ENCODE measurements at places on chromosomes 2 and 18. TPM values are rescaled to one million over a fixed set of nuclear protein-coding genes. Genes with fewer than 3 reads are reported as not detected.

DNA sequence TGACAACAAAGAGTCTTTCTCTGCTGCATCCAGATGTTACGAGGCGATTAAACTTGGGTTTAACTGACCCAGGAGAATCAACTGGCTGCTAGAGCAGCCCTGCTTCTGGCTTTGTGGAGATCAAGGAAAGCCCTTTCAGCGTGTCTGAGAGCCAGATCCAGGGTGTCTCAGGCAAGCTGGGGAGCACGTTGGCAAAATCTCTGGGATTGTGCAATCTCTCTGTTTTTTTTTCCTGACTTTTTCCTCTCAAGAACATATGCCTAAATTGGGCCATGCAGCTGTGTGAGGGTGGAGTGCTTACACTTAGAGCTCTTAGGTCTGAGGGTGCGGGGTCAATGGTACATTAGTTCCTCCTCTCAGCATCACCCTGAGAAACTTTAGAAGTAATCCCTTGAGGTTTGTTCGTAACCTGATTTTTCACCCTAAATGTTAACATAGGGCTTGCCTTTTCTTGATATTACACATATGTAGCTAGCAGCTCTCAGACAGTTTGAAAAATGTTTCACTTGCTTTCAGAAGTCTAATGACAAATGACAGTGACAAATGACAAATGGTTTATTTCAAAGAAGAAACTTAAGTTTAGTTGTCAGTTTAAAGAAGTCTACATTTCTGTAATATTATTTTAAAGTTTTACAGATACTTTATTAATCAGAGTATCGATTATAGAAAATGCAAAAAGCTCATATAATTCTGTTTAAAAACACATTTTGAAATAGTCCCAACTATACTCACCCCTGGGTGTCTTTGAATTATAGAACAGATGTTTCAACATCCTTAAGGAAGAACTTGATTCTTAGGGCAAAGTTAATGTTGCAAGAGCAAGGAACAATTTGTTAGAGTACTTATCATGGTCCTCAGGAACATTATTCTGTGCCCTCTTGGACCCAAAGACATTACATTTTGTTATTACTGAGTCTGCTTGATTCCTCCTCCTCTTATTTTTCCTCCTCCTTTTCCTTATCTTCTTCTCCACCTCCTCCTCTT, 38.4 kb upstream of the ZSWIM2 start:
- DNase-seq: peak; percentile 16

- no peak for DNase-seq
These were observed 57.8 kb upstream of the SNTG2 start for GRCh38 chr2:892892-893291.

GRCh38 chr18:59957957-59958356, 58.2 kb downstream of the PMAIP1 start:
- DNase-seq: no peak

GRCh38 chr2:79259959-79260358, 100.4 kb upstream of the REG3A start:
- no peak for DNase-seq

DNA sequence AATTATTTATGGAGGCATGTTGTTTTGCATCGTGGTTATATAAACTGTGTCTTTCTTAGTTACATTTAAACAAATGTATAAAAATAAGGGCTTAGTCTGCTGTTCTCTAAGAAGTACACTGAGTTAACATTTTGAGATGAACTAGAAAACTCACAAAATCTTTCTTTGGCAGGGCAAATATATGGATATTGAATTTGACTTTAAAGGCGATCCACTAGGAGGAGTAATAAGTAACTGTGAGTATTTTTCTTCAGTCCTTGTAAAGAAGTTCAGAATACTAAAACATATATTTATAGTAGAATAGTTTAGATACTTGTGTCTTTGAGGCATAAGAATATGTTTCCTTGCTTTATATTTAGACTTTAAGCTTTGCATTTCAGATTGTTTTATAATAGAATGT, 104.8 kb downstream of the MYO1B start:
- no peak for DNase-seq

DNA sequence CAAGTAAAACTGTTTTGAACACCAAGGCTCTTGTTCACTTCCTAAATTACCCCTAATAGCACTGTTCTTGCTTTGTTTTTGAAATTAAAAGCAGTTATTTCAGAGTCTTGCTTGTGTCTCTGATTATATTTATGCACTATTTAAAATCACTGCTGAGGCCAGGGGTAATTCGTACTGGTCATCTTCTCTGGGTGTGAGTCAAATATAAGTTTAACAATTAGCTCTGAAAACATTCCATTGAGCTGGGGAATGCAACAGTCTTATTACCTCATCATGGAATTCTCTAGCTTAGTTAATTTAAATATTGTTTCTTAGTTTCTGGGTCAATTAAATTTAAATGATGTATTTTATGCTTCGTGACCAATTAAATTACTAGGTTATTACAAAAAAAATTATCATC, 135.0 kb downstream of the MEIS1 start:
- no peak for DNase-seq

DNA sequence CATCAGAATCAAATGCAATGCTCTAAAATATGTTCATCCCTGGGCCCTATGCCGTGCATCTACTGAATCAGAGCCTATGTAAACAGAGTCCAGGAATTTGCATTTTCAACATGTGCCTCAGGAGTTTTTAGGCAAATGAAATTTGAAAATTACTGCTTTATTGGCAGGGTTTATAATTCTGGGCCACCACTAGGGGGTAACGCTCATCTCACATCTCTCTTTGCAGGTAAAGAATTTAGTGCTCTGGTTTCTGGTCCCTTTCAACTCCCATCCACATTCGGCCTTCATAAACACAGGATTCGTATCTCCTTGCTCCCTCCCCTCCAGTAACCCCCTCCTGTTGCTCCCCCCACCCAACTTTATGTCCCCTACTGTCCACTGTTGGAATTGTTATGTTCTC, 49.3 kb downstream of the LYPD6B start:
- no peak for DNase-seq

- DNase-seq: no peak
These were observed 21.2 kb downstream of the CYP26B1 start for GRCh38 chr2:72126186-72127100.

GRCh38 chr2:233082222-233082930, 22.2 kb downstream of the INPP5D start:
- DNase-seq: no peak

GRCh38 chr2:219254590-219255201, 978 bp upstream of the TUBA4A start:
- DNase-seq: no peak

GRCh38 chr18:11802586-11802985, 48.6 kb upstream of the CHMP1B start:
- DNase-seq: no peak

GRCh38 chr2:223797811-223798721, 39.3 kb downstream of the AP1S3 start:
- DNase-seq: peak; percentile 39

- no peak for DNase-seq
These were observed 167.2 kb upstream of the REV1 start for GRCh38 chr2:99656994-99657393.

DNA sequence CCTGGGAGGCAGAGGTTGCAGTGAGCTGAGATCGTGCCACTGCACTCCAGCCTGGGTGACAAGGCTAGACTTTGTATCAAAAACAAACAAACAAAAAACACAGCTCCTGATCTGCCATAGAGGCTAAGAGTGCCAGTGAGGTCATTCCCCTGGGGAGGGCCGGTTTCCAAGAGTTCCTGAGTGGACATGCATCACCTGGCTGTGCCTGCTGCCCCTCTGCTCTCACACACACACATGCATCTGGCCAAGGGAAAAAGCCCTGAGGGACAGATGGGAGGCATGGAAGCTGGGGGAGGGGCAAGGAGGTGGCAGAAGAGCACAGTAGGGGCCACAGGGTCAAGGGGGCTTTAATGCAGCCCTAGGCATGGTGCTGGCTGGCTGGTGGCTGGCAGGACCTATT, 60.4 kb downstream of the ZBTB7C start:
- DNase-seq: no peak

DNA sequence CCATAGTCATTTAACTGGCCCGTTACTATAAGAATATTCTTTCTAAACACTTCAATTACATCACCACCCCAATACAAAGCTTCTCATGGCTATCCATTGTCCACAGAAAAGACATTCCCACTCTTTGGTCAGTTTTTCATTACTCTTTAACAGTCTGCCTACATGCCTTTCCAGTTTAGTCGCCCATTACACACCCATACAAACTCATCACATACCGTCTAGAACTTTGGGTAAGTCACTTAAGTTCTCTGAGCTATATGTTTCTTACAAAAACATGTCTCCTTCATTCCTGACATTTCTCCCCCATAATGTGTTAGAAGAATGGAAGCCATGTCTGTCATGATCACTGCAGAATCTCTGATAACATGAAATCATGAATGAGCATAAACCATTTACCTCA, 108.2 kb upstream of the STK17B start:
- DNase-seq: no peak

DNA sequence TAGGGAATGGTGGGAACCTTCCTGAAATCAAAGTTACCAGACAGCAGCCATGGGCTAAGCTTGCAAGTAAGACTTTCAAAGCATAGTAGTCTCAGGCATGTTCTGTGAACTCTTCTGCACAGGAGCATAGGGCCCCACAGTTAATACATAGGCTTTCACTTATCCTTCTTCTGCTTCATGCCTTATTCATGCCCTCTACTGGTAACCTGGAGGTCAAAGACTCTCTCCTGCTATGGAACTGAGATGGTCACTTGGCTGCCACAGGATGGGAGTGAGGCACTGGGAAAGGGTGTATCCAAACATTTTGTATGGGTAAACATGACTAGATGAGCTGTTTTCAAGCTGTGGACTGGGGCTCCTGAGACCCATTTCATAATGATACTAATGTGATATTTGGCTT, 49.1 kb upstream of the ZNF638 start:
- DNase-seq: no peak

- DNase-seq: peak; percentile 26
These were observed 852 bp upstream of the KCNH7 start for GRCh38 chr2:162839419-162839818.

DNA sequence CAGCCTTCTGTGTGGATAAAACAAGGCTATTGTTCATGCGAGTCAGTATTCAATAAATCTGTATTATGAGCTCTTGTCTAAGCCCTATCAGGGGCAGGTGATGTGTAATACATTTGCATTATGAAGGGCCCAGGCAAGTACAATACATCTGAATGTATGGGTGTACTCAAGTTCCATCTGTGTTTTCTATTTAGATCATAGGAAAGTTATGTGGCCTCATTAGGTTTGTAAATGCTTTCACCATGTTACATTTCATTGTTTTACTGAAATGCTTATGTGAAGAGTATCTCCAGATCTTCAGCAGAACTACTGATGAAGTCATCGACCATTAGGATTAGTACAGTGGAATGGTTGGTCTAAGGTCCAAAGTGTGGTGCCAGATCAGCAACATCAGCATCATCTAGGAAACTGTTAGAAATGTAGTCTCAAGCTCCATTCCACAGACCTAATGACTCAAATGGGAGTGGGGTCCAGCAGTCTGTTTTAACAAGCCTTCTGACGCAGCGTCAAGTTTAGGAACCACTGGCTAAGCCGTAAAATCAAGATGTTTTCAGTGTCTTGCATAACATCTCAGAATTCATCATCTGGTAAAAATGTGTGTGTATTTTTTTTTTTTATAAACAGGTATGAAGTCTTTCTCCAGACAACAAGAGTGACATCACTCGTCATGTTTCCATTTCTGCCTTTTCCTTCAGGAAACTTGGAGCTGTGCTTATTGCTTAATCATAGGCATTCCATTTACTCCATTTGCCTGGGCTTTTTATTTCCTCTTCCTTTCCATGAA, 80.5 kb downstream of the LYPD6 start:
- DNase-seq: no peak

- peak; percentile 90 for DNase-seq
These were observed 57.9 kb downstream of the SNORC start for GRCh38 chr2:232927793-232928550.

DNA sequence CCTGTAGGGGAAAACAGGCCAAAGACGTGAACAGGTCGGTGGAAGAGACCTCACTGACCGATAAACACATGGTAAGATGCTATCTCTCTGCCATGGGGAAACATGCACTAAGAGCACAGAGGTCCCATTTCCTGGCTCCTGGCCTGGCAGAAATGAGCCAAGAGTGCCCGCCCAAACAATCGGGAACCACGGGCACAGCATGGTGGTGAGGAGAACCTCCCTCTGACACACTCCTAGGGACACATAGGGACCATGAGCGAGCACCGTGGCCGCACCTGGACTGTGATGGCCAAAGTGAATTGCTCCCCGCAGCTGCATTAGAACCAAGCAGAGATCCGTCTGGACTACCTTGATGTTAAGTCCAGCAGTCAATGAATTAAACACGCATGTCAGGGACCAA, 11.1 kb downstream of the HS6ST1 start:
- DNase-seq: no peak

DNA sequence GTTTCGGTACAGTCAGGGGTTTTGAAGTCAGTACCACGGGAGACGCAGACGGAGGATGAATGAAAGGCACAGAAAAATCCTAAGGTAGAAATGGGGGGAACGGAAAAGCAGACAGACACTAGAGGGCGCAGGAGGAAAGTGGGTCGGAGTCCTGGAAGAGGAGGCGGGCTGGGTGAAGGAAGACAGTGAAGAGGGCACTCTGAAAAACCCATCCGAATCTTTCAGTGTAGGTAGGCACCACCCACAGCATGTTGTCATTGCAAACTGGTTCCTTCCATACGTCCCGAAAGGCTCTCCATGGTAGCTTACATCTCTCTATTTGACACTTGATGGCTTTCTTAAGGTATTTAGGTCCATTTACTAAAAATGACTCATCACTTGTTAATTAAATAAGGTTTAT, 18.5 kb upstream of the ZNF236 start:
- peak; percentile 72 for DNase-seq

GRCh38 chr2:73134471-73134870, 21.7 kb upstream of the RAB11FIP5 start:
- no peak for DNase-seq

DNA sequence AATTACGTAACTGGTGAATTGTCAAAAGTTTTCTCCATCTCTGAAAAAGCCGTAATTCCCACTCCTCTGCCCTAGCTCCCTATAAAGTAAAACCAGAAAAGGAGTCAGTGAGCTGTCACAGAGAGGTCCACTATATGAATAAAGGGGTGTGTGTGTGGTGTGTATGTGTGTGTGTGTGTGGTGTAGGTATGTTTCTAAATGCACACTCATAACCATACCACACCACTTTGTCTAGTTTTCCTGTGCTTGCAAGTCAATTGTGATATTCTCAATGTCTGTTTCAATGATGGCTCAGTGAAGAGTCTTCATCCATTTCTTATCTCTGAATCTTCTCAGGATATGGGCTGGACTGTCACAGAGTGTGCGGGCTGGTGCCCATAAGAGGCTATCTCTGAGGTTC, 54.8 kb upstream of the CCDC68 start:
- no peak for DNase-seq

NR4A2 gene
- total RNA-seq: 0.56 TPM

RGPD4 gene
- total RNA-seq: 0.06 TPM

GPR155 gene
- 0.37 TPM for total RNA-seq

SMC6 gene
- total RNA-seq: 38.2 TPM

CD8A gene
- total RNA-seq: 0.34 TPM

EPB41L3 gene
- total RNA-seq: 1.7 TPM

STAM2 gene
- 11.4 TPM for total RNA-seq

MSGN1 gene
- total RNA-seq: not detected

CYRIA gene
- total RNA-seq: 1.0 TPM

IL36B gene
- not detected for total RNA-seq

SIX3 gene
- total RNA-seq: 28.8 TPM

GKN2 gene
- total RNA-seq: not detected

TDRD15 gene
- not detected for total RNA-seq

TOGARAM2 gene
- 0.62 TPM for total RNA-seq
